Type B pancreatic cell (in vitro differentiated cells): ENCODE measurements at places on chromosomes 2 and 18.

DNA sequence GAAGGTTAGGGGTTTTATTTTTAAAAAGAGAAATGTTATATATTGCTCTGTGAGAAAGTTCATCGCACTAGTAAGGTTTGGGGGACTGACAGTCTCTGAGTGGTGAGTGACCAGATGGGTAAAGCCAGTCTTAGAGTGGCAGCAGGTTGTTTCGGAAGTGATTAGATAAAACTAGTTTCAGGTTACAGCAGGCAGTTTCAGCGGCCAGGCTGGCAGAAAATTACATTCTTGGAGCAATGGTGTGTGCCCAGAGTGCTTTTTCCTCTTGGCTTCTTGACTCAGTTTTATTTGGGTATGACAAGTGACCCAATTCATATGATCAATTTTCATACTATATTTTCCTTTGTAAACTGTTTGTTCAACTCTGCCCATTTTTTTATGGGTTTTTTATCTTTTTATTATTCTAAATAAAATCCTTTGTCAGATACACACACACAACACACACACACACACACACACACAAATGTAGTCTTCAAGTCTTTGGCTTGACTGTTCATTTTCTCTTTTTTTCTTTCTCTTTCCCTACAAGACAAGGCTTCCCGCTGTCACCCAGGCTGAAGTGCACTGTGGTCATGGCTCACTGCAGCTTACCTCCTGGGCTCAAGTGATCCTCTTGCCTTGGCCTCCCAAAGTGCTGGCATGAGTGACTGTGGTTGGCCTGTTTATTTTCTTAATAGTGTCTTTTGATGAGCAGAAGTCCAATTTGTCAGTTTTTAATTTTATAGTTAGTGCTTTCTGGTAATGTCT, 30.9 kb downstream of the RALBP1 start:
- DNase-seq, result no peak

GRCh38 chr2:42567806-42568400, 529 bp upstream of the MTA3 start:
- DNase-seq, result peak; percentile 68

DNA sequence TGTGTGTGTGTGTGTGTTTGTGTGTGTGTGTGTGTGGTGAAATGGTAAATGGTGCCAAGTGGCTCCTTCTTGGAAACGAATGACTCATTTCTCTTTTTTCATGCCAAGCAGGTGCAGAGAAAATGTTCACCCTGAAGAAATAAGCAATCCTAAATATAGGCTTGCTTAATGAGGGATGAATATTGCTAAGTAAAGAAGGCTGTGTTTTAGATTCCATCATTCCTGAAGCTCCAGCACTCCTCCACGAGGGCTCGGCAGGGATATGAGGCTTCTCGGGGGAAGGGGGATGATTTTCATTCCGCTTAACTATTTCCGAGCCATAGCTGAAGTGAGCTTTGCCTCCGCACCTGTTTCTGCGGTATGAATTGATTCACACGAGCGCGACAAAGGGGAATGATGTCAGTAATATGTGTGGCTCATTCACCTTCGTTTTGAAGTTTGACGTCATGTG, 72.9 kb downstream of the TSN start:
- no peak for DNase-seq

DNA sequence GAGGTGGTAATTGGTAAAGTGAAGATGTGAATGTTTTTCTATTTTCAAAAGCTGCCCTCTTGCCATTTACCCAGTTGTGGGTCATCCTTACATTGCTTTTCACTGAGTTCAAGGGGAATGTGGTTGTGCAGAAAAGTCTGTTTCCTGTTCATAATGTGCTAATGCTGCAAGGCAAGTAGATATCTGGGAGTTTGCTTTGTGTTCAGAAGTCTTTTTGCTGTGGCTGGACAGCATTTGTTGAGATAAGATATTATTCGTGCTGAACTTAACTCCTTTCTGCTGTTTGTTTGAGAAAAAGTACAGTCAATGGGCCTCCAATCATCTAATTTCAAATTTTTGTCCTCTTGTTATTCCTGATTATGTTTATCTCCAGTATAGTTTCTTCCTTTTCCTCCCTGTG, 263.2 kb downstream of the LTBP1 start:
- DNase-seq, result no peak

- DNase-seq, result no peak
Observed at GRCh38 chr2:11667866-11668637, 1.9 kb downstream of the NTSR2 start.

DNA sequence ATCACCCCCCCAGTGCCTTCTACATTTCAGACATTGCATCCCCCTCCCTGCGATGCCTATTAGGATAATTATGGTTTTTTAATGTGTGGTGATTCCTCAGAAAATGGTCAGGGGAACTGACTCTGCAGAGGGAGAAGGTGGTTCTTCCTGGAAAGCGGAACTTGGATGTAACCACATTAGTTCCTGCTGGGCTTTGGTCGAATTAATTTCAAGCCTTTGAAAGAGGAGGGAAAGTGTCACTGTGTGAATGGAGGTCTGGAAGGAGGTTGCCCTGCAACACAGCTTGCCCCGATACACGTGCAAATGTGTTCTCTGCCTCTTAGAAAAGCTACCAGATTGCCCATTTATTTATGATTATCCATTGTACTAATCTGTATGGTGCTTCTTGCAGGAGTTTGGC, 63.2 kb upstream of the TPO start:
- DNase-seq, result no peak

GRCh38 chr2:140424471-140424870, 1644.3 kb upstream of the NXPH2 start:
- no peak for DNase-seq

GRCh38 chr2:101038455-101039255, 36.6 kb downstream of the RPL31 start:
- DNase-seq, result no peak

DNA sequence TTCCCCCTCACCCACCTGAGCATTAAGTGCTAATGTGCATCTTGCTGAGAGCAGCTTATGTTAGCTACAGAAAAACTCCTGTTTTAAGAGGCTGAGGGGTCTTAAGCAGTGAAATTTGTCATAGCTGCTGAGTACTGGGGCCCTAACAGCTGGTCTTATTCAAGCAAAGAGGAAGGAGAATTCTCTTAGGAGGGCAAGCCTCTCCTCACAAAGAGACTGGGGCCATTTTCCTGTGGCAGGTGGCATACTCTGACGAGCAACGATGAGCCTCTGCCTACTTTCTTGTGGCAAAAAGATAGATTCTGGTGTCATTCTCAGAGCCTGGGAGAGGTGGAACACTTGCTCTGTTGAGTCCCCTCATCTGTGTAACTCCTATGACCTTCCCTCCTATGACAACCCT, 53.2 kb downstream of the SPRED2 start:
- no peak for DNase-seq

GRCh38 chr2:224366267-224366844, 35.6 kb downstream of the FAM124B start:
- DNase-seq, result no peak

- no peak for DNase-seq
Observed at GRCh38 chr18:12946549-12947284, 1.1 kb upstream of the SEH1L start.

- no peak for DNase-seq
Observed at GRCh38 chr18:29217124-29217915, 1040.4 kb upstream of the CDH2 start.

- no peak for DNase-seq
Observed at GRCh38 chr2:149861034-149861433, 273.5 kb upstream of the MMADHC start.

GRCh38 chr18:59846814-59847490, 52.8 kb upstream of the PMAIP1 start:
- no peak for DNase-seq

DNA sequence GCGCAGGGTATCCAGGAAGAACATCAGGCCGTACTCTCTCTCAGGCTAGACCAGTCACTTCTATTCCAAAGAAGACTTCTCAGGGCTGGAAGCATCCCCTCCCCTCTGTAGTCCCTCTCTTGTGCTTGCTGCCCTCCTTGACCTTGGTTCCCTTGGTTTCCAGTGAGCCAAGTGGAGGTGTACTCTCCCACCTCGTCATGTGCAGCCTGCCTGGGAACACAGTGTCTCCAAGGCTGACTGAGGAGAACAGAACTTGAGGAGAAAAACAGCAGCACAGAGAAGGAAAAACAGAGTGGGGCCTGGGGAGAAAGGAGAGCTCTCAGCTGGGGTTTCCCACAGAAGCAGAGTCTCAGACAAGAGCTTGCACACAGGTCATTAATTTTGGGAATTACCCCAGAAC, 52.7 kb downstream of the HAUS1 start:
- no peak for DNase-seq

DNA sequence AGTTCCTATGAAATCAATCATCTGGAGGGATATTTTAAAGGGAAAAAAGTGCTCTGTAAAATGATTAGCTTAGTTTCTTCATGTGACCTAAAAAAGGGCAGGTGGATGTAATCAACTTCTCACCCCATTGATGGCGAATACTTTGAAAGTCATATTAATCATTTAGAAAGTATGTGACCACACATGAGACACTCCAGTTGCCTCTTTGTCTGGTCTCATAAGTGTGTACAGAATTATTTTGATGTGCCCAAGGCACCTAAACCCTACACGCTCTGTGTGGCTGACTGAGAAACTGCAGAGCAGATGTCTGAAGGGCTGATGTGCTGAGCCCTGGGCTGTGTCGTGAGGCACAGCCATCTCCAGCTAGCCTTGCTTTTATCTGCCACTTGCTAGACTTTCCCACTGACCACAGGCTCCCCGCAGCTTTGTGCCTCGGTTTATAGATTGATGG, 26.9 kb downstream of the SGPP2 start:
- no peak for DNase-seq

GRCh38 chr2:111710613-111711012, 173.4 kb downstream of the ANAPC1 start:
- DNase-seq, result no peak

- DNase-seq, result no peak
Observed at GRCh38 chr2:156125018-156125417, 207.5 kb downstream of the NR4A2 start.
